ENCODE measurements at places on chromosomes 16 and 17. TPM values are rescaled to one million over a fixed set of nuclear protein-coding genes. Genes with fewer than 3 reads are reported as not detected.
A peak's percentile ranks its signal among the peaks of the same experiment; 100 is the strongest.

DNA sequence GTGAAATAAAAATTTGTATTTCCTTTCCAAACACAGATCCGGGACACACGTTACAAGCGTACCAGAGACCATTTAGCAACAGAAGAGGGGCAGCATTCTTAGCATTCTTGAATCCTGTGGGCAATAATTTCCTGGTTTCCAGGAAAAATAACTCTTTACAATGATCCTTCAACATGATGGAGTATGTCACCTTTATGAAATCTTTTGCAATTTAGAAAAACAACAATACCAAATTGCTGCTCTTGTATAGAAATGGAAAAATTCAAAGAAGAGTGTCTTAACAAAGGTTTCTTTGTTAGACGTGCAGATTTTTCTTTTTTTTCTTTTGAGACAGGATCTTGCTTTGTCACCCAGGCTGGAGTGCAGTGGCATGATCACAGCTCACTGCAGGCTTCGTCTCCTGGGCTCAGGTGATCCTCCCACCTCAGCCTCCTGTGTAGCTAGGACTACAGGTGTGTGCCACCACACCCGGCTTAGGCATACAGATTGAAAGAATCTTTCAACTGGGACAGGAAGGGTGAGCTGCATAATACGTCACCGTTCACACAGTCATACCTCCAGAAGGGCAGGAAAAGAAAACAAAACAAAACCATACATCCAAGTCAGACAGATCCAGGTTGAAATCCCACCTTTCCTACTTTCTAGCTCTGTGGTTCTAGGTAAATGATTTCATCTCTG is 10.8 kb upstream of the GCSH start:
- no peaks in the 10 kb centered on the region for H3K4me1 ChIP-seq
- H3K27ac ChIP-seq, result no peak overlapping the region
- DNase-seq, result no peak
- no peak overlapping the region for H3K4me3 ChIP-seq

GRCh38 chr17:58728798-58729197 is 26.9 kb upstream of the PPM1E start:
- H3K4me1 ChIP-seq, result no peaks in the 10 kb centered on the region
- H3K27me3 ChIP-seq, result no peaks in the 10 kb centered on the region
- no peak overlapping the region for H3K4me3 ChIP-seq
- H3K36me3 ChIP-seq, result peaks cover 16% of the 10 kb centered on the region
- H3K27ac ChIP-seq, result no peak overlapping the region

GRCh38 chr16:57265850-57266530 is 18.5 kb downstream of the PLLP start:
- peak overlapping the region; percentile 74 for H3K27ac ChIP-seq
- DNase-seq, result no peak
- H3K4me1 ChIP-seq, result peaks cover 14% of the 10 kb centered on the region
- H3K4me3 ChIP-seq, result peak overlapping the region; percentile 39

The SHCBP1 gene
- total RNA-seq, result 1.1 TPM

DNA sequence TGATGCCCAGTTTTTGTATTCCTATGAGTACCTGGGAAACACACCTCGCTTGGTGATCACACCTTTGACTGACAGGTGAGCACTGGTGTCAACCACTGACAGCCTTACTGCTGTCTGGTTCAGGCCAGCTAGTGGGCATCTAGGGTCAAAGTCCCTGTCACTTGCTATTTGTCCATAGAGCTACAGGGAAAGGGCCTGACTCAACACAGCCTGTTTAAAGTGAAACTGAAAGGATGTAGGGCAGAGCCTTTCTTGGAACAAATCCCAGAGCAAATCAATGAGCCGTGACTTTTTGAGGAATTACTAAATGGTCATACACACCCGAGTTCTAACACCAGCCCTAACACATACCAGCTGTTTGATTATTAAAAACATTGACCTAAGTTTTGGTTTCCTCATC is 106.8 kb downstream of the DNAH9 start:
- H3K4me1 ChIP-seq, result no peaks in the 10 kb centered on the region
- H3K36me3 ChIP-seq, result no peaks in the 10 kb centered on the region
- no peak overlapping the region for H3K27ac ChIP-seq
- H3K27me3 ChIP-seq, result no peaks in the 10 kb centered on the region

DNA sequence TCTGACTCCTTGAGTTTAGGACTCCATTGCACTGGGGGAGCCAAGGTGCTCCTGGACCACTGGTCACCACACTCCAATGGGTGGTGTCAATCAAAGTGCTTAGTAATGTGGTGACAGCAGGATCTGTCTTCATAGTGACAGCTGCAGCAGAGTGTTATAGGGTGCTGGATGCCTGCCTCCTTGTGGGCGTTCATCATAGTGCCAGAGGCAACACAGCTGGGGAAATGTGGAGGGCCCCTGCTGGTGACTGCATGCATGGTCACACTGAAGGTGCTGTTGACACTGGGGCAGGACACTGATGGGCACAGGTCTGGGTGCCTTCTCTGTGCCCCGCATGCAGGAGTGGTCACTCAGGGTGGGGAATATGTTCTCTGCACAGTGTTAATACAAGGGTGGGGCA is 177.5 kb upstream of the CDH8 start:
- no peaks in the 10 kb centered on the region for H3K27me3 ChIP-seq
- no peak for DNase-seq
- no peak overlapping the region for H3K27ac ChIP-seq
- H3K4me3 ChIP-seq, result no peak overlapping the region
- no peaks in the 10 kb centered on the region for H3K4me1 ChIP-seq

DNA sequence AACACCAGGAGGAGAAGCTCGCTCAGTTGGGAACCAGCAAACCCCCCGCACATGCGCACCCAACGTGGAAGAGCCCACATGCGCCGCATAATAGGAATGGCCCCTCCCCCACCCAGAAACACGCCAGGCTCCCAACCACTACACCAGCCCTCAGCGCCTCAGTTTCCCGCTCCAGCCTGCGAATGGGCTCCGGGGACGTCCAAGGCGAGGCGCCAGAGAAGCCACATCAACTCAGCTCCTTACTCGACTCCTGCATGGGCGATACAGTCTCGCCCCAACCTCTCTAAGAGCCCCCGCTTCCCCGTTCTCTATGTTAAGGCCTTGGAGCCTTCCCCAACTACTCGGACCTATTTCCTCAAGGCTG is 504 bp downstream of the SRSF1 start:
- H3K27me3 ChIP-seq, result no peaks in the 10 kb centered on the region
- DNase-seq, result peak; percentile 53
- peak overlapping the region; percentile 99 for H3K4me3 ChIP-seq
- H3K27ac ChIP-seq, result peak overlapping the region; percentile 93
- H3K4me1 ChIP-seq, result peaks cover 31% of the 10 kb centered on the region

The METTL22 gene
- 34.3 TPM for total RNA-seq

DNA sequence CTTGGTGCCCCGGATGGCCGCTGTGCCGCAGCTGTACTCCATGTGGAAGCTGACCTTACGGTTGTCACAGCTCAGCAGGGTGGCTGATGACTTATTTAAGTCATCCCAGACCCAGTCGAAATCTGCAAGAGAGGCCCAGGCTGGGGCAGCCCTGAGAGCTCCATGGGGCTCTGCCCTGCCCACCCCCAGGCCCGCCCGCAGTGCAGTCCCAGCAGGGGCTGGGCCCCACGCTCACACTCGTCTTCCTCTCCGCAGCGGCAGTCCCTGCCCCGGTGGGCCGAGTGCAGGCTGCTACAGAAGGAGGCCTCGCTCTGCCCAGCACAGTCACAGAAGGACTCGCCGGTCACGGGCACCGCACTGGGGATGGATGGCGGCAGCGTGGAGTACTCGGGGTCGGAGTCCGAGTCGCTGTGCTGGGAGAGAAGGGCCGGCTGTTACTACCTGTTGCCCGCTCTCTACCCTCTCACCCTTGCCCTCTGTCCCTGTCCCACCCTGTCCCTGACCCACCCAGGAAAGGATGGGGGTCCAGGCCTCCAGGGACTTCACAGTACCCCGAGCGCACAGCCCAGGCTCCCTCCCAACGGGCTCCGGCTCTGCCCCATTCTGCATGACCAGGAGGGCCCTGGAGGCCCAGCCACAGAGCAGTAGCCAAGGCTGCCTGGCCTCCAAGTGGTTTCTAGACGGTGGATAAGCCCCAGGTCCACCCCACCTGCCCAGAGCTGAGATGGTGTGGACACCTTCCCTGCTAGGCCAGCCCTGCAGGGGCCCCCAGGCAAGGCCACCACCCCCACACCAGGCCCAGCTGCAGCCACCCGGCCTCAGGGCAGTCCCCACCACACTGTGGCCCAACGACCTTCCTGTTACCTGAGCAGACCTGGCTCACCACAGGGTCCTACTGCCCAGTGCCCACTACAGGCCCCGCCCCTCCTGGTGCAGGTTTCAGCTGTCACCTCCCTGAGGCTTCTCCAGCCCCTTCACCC is 3.9 kb downstream of the SPSB3 start:
- H3K36me3 ChIP-seq, result no peaks in the 10 kb centered on the region
- no peak for DNase-seq
- no peak overlapping the region for H3K27ac ChIP-seq
- H3K4me3 ChIP-seq, result no peak overlapping the region
- no peaks in the 10 kb centered on the region for H3K27me3 ChIP-seq
- peaks cover 19% of the 10 kb centered on the region for H3K4me1 ChIP-seq

DNA sequence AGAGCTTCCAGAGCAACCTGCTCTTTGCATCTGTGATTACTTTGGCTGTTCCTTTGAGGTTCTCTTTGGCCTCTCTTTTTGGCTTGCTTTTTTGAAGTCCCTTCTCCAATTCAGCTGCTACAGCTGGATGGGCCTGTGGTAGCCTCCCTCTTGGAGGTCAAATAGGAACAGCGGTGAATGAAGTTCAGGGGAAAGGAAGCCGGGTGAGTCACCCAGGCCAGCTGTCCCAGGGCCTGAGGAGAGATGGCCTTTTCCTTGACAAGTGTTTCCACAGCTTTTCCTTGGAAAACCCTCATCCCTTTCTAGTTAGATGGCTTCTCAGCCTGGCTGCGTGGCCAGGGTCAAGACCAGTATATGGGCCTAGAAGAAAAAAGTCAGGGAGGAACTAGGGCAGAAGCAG is 103.1 kb downstream of the STX8 start:
- no peak overlapping the region for H3K27ac ChIP-seq
- DNase-seq, result no peak
- no peaks in the 10 kb centered on the region for H3K27me3 ChIP-seq
- H3K36me3 ChIP-seq, result no peaks in the 10 kb centered on the region

DNA sequence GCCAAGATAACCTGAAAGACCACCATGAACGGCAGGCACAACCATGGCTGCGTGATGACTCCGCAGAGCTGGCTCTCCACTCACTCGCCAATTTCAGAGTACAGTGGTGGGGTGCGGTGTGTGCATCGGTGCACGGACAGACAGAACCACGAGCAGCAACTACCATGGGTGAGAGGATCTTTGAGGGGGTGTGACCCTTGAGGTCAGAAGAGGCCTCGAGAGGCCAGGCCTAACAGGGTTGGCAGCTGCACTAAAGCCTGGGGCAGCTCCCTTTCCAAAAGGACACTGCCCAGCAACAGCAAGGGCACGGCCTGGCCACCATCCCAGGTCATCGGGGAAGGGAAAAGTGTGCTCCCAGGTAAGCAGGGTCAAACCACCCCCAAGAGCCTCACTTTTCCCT is 1.9 kb upstream of the ECI1 start:
- DNase-seq, result no peak
- peaks cover 7% of the 10 kb centered on the region for H3K4me1 ChIP-seq
- H3K27me3 ChIP-seq, result no peaks in the 10 kb centered on the region

The SCGB1C2 gene
- total RNA-seq, result not detected

GRCh38 chr17:57544401-57544800 is 200.7 kb downstream of the CCDC182 start:
- no peaks in the 10 kb centered on the region for H3K36me3 ChIP-seq
- no peaks in the 10 kb centered on the region for H3K27me3 ChIP-seq
- H3K4me3 ChIP-seq, result no peak overlapping the region

DNA sequence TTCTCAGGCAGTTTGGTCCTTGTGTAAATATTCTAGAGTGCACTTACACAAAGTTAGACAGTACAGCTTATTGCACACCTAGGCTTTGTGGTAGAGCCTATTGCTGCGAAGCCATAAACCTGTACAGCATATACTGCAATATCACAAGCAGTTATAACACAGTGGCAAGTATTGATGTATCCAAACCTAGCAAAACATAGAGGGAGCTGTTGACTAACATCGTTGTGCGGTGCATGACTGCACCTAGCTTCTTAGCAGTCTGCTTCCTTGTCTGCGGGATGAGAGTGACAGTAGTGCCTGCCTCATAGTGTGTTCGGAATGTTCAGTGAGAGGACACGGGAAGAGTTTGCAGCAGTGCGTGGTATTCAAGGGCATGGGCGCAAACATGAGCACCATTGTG is 78.9 kb downstream of the MPRIP start:
- no peak overlapping the region for H3K4me3 ChIP-seq
- peaks cover 54% of the 10 kb centered on the region for H3K4me1 ChIP-seq
- no peak for DNase-seq
- H3K27ac ChIP-seq, result peak overlapping the region; percentile 12
- no peaks in the 10 kb centered on the region for H3K27me3 ChIP-seq
- no peaks in the 10 kb centered on the region for H3K36me3 ChIP-seq

- H3K27ac ChIP-seq, result peak overlapping the region; percentile 82
- peaks cover 6% of the 10 kb centered on the region for H3K4me1 ChIP-seq
- no peaks in the 10 kb centered on the region for H3K36me3 ChIP-seq
- no peaks in the 10 kb centered on the region for H3K27me3 ChIP-seq
- DNase-seq, result peak; percentile 41
Measured at GRCh38 chr16:56423584-56424403, 1.6 kb downstream of the AMFR start.

DNA sequence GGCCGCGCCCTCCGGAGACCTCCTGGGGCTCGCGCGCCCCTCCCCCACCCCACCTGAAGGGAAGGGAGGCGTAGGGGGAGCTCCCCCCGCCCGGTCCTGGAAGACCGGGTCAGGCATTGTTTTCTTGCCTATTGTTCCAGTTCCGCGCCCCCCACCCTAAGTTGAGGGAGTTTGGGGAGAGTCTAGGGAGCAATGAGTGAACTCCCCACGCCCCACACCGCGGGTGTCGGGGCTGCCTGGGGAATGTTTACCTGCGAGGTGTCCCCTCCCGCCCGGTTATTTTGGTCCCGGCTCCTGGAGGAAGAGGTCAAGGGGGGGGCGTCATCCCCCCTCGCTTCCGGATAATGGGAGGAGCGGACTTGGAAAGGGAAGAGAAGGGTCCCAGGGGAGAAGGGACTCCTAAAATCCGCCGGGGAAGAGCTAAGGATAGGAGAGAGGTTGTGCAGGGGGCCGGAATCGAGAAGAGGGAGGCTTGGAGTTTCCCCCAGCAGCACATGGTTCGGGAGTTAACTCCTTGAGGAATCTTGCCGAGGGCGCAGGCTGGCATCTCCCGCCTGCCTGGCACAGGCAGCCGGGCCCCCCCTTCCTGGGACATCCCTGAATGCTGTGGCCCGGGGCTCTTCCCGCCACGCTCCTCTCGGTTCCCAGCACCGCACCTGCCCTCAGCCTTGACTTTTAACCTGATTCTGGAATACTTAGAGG is 881 bp downstream of the MLLT6 start:
- peaks cover 42% of the 10 kb centered on the region for H3K36me3 ChIP-seq
- H3K27me3 ChIP-seq, result no peaks in the 10 kb centered on the region
- peak overlapping the region; percentile 71 for H3K27ac ChIP-seq
- no peak for DNase-seq

- H3K27me3 ChIP-seq, result no peaks in the 10 kb centered on the region
- no peaks in the 10 kb centered on the region for H3K36me3 ChIP-seq
- no peak overlapping the region for H3K4me3 ChIP-seq
- no peak for DNase-seq
- H3K4me1 ChIP-seq, result no peaks in the 10 kb centered on the region
Measured at GRCh38 chr17:45184144-45184543, 22.5 kb downstream of the HEXIM2 start.

GRCh38 chr17:81471818-81472456 is 40.7 kb downstream of the ACTG1 start:
- no peak overlapping the region for H3K27ac ChIP-seq
- H3K4me1 ChIP-seq, result no peaks in the 10 kb centered on the region
- H3K4me3 ChIP-seq, result no peak overlapping the region
